NCI-H2081 (cell line): ENCODE measurements at places on chromosomes 1 and 21.

DNA sequence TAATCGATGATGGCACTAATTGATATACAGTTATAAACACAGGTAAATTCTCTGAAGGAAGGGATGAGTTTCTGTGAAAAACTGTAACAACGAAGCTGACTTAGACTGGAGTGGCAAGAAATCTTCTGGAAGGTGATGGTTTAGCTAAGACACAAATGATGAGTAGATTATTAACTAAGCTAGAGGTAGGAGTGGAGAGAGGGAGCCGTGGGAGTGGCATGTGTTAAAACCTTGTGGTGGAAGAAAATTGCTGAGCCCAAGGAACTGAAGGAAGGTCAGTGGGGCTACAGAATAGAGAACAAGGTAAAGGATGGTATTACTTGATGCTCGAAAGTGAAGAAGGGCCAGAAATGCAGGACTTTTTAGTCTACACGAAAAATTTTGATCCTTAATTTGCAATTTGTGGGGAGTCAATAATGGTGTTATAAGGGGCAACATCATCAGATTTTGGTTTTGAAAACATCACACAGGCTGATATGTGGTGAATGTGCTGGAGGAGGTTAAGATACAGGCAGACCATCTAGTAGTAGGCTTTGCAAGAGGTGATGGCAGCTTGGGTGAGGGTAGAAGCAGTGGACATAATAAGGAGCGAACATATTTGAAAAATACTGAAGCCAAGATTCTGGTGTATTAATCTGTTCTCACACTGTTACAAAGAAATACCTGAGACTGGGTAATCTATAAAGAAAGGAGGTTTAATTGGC, 93.8 kb downstream of the S1PR1 start:
- DNase-seq: no peak

DNA sequence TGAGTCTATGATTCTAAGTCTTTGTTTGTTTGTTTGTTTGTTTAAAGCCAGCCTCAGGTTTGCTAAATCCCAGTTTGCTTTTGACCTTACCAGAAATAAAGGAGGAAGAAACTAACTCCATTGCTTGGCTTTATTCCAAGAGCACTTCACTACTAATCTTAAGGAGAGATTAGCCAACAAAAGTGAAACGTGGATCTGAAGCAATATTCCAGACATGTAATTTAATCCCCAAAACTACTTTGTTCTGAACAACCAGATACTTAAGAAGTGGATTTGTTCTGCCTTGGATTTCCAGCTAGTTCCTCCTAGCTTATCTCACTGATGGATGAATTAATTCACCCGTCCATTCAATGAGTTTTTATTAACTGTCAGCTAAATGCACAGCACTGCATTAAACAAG, 15.9 kb upstream of the CEP350 start:
- no peak for DNase-seq

DNA sequence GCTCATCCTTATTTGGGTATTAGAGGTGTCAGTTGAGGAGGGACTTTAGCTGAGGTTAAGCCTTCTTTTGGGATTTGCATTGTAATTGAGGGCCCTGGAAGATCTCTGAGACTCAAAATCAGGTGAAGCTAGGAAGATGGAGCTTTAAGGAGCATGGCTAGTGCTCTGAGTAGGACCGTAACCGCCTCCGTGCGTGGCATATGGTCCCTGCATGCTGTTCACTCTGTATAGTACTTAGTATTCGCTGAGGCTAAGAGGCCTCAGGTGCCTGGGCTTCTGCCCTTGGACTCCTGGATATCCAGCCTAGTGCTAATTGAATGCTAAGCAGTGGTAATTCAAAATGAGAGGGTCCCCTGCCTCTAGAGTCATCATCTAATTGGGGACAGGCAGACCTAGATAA, 22.5 kb downstream of the NSUN4 start:
- no peak for DNase-seq

- no peak for DNase-seq
Observed at GRCh38 chr1:57204942-57205787, 218.7 kb downstream of the DAB1 start.

DNA sequence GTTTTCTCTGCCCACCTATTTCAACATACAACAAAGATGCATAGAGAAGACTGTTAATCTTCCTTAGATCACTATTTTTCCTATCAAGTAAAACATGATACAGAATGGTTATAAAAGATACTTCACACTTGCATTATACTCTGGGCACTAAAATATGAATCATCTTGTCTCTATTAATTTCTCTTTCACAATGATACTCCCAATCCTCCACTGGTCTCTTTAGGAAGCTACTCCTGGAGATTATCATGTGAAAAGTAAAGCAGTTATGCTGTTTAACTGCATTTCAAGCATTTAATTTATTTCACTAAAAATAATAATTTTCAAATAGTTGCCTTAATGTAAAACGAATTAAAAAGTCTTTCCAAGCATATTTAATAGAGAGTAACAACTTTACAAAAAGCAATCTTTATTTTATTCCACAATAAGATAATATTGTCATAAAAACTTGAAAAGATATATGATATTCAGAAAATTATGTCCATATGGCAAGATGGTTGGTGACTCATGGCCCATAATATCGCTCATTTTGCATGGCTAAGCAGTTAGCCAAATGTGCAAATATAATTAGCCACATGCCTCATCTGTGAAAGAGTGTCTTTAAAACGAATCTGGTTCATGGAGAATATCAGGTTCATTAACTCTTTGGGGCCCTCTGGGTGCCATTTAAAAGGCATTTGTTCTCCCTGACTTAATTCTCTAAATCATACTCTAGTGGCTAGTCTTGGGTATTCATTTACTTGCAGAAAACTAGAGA, 1569.0 kb upstream of the B3GALT2 start:
- DNase-seq: peak; percentile 52

DNA sequence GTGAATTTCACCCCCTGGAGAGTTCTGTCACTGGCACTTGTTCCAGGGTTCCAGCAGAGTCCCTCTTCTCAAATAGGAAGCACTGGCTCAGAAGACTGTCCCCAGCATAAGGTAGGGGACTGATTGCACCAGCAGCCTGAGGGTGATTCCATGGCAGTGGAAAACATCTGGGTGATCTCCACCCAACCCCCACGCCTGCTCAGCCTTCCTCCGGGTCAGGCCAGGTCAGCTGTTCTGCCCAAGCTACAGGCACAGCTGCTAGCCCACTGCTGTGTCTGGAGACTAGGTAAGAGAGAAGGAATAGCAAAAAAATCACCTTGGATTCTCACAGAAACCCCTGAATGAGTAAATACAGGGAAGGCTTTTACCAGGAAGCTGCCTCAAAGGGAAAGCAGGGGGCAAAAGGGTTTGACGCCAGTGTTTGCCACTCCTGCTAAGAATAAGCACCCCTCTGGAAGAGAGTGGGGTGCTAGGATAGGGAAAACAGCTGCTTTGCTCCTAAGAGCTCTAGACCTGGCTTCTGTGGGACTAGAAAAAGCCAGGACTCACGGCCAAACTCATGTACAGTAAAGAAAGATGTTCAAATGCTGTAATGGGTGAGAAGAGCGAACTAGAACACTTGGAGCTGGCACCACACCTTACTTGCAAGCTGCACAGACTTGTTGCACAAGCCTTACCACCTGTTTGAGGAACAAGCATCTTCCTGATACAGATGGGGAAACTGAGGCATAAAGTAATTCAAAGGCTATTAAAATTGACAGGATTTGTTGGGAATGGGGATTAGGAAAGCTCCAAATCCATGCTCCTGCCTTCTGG, 1.0 kb upstream of the DENND2D start:
- no peak for DNase-seq

GRCh38 chr1:90823686-90824085, 106.6 kb upstream of the BARHL2 start:
- no peak for DNase-seq

DNA sequence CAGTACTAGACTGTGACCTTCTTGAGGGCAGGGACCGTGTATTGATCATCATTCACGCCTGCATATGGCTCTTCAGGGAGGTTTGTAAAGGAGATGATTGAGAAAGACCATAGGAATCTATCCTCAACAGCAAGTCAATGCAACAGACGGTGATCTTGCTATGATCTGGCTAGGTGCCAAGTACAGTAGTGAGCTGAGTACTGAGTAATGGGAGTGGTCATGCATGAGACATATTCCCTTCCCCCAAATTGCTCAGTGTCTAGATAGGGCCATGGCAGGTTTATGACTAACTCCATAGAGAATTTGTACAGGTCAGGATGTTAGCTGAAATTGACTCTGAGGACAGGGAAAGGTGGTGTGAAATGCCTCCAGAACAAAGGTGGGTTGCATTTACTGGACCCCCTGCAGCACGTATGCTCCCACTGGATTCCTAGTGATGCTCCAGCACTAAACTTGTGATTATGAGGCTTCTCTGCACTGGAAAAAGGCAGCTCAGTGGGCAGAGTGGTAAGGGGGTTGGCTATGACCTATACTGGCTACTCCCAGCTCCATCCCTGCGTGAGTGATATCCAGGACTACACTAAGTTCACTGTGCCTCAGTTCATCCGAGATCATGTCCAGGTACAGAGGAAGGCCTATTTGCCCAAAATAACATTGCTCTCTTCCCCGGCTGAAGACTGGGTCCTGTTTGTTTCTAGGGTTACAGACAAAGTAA, 37.2 kb downstream of the KCNJ6 start:
- no peak for DNase-seq

DNA sequence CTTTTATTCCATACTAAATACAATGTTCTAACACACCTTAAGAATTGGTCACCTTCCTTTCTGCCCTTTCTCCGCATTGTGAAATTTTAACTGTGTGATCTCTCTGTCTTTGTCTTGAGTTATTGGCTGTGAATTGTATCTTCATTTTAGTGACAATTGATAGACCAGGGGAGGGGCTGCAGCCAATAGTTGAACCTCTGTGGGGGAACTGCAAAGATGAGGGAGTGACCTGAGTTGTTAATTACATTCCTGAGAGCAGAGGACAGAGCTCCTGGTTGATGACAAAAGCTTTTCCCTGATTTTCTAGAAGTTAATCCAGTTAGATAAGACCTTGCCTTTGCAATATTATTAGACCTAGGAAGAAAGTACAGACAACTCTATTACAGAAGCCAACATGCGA, 1535.7 kb downstream of the BRINP3 start:
- DNase-seq: no peak

- DNase-seq: peak; percentile 93
Observed at GRCh38 chr1:28882009-28882628, 32.2 kb upstream of the EPB41 start.

GRCh38 chr1:79079770-79080169, 73.2 kb upstream of the ADGRL4 start:
- DNase-seq: peak; percentile 30

- DNase-seq: no peak
Observed at GRCh38 chr1:113891631-113892220, 4.3 kb upstream of the BCL2L15 start.
